ENCODE measurements at places on chromosomes 5 and 9. TPM values are rescaled to one million over a fixed set of nuclear protein-coding genes. Genes with fewer than 3 reads are reported as not detected.

TCF7 gene
- 2.6 TPM for total RNA-seq

EMB gene
- total RNA-seq, result 70.5 TPM

DNA sequence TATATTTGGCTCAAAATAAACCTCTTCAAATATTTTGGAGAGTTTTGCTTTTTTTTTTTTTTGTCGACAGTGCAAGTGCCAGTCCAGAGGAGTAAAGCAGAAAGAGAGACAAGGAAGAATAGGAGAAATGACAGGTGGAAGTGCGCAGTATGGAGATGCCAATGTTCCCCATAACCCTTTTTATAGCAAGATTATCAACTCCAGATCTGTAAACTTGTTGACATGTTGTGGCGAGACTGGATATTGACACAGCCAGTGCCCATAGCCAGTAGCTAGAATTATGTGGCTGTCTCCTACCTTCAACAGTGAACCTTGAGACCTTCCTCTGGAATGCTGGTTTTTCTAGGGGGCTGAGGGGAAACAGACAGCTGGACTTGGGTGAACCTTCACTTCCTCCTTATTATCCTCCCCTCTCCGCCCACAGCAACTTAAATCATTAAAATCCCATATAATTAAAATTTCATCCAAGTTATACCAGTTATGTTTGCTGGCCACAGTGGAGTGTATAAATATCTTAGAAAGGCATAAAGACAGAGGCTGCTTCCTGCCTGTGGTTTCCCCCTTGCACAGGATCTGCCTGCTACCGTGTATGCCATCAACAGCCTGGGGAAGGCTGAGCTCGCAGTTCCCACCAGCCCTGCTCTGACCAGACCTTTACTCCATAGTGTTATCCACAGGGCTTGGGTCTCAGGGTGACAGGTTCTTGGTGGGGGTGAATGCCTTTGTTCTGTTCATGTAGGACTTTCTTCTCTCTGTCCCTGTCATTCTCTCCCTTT, 112.3 kb upstream of the ANKH start:
- H3K27me3 ChIP-seq, result no peaks in the 10 kb centered on the region
- H3K27ac ChIP-seq, result no peak overlapping the region
- peaks cover 10% of the 10 kb centered on the region for H3K4me1 ChIP-seq
- no peak overlapping the region for H3K4me3 ChIP-seq

- H3K4me3 ChIP-seq, result no peak overlapping the region
- H3K36me3 ChIP-seq, result no peaks in the 10 kb centered on the region
- H3K27me3 ChIP-seq, result no peaks in the 10 kb centered on the region
These were observed 946.3 kb downstream of the DTWD2 start for GRCh38 chr5:118042076-118042475.

GRCh38 chr9:127850286-127850830, 4.1 kb downstream of the ENG start:
- peaks cover 11% of the 10 kb centered on the region for H3K36me3 ChIP-seq
- no peak overlapping the region for H3K27ac ChIP-seq
- no peak for DNase-seq
- H3K4me1 ChIP-seq, result peaks cover 20% of the 10 kb centered on the region

- H3K4me1 ChIP-seq, result no peaks in the 10 kb centered on the region
- H3K27me3 ChIP-seq, result no peaks in the 10 kb centered on the region
- DNase-seq, result no peak
These were observed 13.3 kb downstream of the ZNF474 start for GRCh38 chr5:122142480-122143164.

GRCh38 chr5:153445875-153446579, 44.4 kb upstream of the GRIA1 start:
- H3K4me3 ChIP-seq, result no peak overlapping the region
- no peaks in the 10 kb centered on the region for H3K27me3 ChIP-seq
- H3K4me1 ChIP-seq, result no peaks in the 10 kb centered on the region
- no peak for DNase-seq
- no peaks in the 10 kb centered on the region for H3K36me3 ChIP-seq

Data from natural killer cell treated with Interleukin-12 subunit alpha and Interleukin-12 subunit beta and Interleukin-15 and Interleukin-18, amount 100 ng/mL, for 72 hours (primary cell).